Cardiac muscle cell (in vitro differentiated cells and primary cell): ENCODE measurements at places on chromosomes 11 and 22. TPM values are rescaled to one million over a fixed set of nuclear protein-coding genes. Genes with fewer than 3 reads are reported as not detected.

DNA sequence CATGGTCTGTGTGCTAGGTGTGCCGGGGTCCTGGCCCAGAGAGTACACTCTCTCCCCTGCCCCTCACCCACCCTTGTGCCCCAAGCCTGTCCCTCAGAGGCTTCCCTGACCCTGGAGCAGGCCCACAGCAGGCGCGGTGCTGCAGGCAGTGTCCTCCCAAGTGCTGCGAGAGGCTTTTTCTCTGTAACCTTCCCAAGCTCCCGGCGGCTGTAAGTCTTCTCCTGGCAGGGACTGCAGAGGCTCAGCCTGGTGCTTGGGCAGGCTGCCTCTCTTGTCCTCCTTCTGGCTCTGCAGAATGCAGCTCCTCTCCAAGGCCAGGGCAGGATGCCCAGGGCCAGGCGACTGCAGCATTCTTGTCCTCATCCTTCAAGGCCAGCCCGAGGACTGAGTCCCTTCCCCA, 15.9 kb downstream of the RFPL1 start:
- no peak for DNase-seq

DNA sequence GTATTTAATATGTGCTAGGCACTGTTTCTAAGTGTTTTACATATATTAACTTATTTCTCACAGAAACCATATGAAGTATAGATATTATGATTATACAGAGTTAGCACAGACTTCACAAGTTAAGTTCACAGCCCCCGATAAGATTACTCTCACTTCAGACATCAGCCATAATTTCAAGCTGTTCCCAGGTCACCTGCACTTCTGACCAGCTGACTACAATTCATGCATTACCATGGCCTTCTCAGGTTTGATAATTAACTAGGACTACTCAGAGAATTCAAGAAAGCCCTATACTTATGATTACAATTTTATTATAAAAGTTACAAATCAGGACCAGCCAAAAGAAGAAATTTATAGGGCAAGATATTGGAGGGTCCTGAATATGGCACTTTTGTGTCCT, 68.2 kb upstream of the RRM1 start:
- DNase-seq = no peak

DNA sequence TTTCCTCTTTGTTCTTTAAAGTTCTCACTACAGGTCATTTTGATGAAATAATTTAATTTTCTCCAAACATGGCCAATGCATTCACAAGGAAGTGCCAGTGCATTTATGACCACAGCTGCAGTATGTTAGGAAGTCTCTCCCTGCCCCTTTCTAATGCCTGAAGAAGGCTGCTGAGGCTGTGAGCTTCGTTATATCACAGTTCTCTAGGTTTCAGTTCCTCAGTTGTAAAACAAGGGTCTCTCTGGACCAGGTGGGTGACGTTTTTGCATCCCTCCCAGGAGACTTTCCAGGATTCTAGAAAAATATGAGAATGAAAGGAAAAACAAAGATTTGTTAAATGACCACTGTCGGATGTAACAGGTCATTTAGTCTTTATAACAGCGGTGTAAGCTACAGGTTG, 171.6 kb downstream of the LARGE1 start:
- DNase-seq = no peak

GRCh38 chr22:32922186-32922585, 120.7 kb downstream of the TIMP3 start:
- DNase-seq = no peak

GRCh38 chr11:43825217-43825816, 55.3 kb upstream of the ALKBH3 start:
- peak; percentile 35 for DNase-seq

DNA sequence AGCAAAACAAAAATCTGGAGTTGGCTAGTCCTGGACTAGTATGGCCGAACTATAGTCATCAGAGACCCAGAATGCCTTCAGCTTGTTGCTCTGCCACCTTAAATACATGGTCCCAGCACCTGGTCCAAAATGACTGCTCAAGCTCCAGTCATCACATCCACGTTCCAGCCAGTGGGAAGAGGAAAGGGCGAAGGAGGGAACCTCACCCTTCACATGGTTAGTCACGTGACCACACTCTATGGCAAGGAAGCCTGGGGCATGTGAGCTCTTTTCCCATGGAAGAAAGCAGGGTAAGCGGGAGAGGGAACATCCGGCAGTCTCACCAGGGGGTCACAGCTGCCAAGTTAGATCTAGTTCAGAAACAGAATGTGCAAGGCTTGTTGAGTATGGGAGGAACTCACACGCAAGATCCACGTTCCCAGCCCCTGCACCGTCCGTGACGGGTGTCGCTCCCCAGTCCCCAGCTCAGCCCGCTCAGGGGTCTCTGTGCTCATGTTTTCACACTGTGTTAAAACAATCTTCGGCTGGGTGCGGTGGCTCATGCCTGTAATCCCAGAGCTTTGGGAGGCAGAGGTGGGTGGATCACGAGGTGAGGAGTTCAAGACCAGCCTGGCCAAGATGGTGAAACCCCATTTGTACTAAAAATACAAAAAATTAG, 1.9 kb upstream of the ANO9 start:
- DNase-seq = no peak

DNA sequence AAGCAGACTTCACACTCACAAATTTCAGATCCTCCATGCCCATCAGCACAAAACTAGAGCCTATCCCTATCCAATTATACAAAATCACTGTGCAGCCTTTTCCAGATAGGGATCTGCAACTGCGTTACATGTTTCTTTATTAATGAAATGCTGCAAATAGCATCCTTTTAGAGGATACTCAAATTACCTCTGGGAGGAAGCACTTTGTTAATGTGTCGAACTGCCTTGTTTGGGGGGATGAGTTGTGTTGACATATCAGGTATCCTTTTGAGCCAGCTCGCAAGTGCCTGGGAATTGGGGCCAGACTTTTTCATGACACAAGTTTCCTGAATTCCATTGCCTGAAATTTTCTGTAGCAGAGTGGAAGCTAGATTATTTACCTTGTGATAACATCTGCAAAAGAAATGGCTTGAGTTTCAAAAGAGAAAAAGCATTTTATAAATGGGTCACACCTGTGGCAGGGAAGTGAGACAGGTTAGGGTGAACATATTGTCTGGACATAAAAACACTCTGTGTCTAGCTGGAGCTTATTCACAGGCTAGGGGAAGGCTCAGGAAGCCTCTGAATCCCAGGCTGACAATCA, 299.1 kb upstream of the MTNR1B start:
- DNase-seq = no peak

DNA sequence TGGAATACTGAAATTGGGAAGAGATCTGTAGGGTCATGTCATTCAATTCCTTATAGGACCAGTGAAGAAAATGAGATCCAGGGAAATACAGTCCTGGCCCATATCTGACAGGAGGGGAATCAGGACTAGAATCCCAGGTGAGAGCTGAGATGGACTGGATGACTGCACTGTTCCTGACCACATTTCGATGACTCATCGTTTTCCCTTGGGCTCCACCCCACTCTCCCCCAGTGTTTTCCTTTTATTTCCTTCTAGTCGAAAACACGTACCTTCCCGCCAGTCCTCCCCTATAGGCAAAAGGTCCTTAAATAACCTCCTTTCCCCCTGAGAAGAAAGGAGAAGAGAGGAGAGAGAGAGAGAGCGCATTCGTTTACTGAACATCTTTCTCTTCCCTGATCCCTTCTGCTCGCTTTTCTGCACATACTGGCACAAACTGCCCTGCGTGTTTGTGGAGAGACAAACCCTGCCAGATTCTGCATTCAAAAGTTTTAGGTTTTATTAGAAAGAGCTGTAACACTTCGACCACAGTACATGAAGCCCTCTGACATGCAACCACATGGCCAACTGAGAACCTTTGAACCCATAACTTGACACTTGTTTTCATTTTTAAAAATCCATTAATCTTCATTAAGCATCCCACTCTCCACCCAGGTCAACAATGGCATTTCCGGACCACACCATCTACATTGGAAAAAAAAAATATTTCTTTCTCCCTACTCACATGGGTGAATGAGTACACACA, 565.7 kb downstream of the METTL15 start:
- no peak for DNase-seq

GRCh38 chr11:130141561-130142341, 17.8 kb upstream of the ST14 start:
- no peak for DNase-seq

DNA sequence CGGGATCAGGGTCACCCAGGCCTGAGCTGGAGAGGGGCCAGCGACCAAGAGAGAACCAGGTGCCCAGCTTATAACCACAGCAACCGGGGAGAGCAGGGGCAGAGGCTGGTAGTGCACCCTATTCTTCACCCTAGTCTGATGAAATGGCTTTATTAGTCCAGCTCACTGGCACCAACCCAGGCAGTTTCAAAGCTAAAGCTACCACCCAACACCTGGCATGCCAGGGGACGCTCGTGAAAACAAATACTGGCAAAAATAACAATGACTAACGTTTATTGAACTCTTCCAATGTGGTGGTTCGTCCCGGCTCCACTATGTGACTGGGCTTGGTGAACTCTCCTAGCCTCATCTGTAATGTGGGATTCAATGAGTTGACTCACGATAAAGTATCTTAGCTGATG, 30.6 kb downstream of the SCGB1A1 start:
- DNase-seq = no peak

GRCh38 chr11:10322830-10323792, 18.2 kb downstream of the ADM start:
- peak; percentile 90 for DNase-seq

- peak; percentile 75 for DNase-seq
These were observed 8.6 kb upstream of the MMP8 start for GRCh38 chr11:102733232-102733875.

DNA sequence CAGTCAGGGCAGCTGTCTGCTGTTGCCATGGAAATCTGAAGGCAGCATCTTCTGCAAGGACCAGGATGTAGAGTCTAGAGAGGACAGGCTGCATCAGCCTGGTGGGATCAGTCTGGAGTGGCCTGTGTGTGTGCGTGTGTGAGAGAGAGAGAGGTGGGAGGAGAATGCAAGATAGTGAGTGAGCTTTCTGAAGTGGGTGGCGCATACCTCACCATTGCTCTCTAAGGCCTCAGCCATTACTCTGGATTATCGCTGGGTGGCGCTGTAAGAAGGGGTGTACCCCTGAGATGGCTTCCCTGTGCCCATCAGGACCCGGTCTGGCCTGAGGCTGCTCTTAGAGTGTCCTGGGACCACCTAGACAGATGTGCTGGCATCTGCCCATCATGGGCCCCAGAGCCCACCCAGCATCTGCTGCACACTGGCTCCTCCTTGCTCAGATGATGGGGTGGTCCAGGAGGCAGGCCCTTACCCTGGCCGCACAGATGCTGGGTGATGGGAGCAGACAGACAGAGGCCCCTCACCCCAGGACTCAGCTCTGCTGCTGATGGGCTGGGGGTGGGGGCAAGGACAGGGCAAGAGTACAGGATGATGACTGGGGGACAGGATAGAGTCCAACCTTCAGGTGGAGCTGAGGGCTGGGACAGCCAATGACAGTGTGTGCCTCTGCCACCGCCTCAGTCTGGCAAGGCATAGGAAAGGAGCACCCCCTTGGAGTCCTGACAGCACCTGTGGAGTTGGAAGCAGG, 25.7 kb upstream of the TUB start:
- DNase-seq = no peak

DNA sequence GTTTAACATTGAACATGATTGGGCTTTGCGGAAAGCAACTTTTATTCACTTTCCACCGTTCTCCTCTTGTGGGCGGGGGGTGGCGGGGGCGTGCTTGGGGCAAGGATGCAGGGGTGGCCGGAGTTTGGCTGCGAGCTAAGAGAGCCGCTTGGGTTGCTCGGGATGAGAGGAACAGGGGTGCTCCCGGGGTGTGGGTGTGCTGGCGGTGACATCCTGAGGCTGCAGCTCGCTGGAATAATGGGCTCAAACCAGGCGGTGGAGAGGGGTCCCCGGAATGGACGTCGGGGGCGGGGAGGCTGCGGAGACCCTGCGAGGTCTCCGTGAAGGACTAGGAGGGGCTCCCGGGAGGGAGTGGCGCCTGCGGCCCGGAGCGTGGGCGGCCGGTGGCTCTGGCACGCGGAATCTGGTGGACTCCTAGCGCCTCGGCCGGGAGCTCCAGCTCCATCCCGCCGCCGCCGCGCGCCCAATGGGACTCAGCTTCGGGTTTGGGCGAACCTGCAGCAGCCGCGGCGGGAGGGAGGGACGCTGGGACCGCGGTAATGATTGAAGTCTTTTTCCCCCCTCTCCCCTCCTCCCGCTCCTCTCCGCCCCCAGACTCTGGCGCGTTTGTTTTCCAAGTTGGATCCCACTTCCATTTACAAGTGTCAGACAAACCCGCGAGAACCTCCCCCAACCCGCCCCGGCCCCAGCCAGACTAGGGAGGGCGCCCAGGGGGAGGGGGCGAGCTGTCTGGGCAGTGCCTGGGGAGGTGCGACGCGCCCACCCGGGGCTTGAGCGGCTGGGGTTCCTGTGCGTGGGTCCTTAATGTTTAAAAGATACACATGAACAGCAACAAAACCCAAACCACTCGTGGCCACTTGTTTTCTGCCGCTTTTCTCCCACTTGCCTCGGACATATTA, 2.0 kb downstream of the FAT3 start:
- DNase-seq = no peak

DNA sequence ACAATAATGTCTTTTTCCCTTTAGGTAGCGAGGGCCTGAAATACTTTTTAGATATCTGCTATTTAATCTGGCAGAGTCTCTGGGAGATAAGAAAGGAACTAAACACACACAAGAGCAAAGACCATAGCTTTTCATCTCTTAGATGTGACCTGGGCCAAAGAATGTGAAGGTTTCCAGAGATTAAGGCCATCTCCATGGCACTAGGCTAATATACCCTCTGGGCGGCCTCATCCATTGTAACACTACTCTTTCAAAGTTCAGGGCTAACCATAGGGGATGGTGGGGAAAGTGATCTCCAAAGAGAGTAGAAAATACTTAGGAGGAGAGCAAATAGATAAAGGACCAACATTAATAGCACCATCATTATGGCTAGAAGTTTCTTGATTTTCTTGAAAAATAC, 326.4 kb downstream of the LRRC4C start:
- no peak for DNase-seq

- DNase-seq = peak; percentile 60
These were observed 557 bp downstream of the GTPBP1 start for GRCh38 chr22:38706101-38706900.

GRCh38 chr11:118618115-118618990, 10.9 kb downstream of the PHLDB1 start:
- DNase-seq = peak; percentile 94

- DNase-seq = peak; percentile 80
These were observed at the start of gene NAALAD2 for GRCh38 chr11:90134478-90135003. Gene NAALAD2, plus strand, starts transcription at chr11:90134663. Its CDS starts 96 bp downstream, at chr11:90134759.

Gene OR5AR1
- polyA plus RNA-seq = not detected in 2 replicates

Gene CCDC87
- polyA plus RNA-seq = 1.2 and 4.8 TPM in 2 replicates

Gene PHLDB1
- 56.7 and 60.2 TPM in 2 replicates for polyA plus RNA-seq

Gene PRR33
- not detected in 2 replicates for polyA plus RNA-seq

Gene RFPL3
- polyA plus RNA-seq = not detected in 2 replicates

Gene OR8D1
- polyA plus RNA-seq = not detected in 2 replicates

Gene CDON
- 5.5 and 5.7 TPM in 2 replicates for polyA plus RNA-seq

Gene FGF19
- polyA plus RNA-seq = not detected in 2 replicates

Gene UBQLNL
- polyA plus RNA-seq = 2.1 and 2.4 TPM in 2 replicates
